ENCODE measurements at places on chromosomes 2 and 18.

GRCh38 chr2:85605406-85606115 is 3.1 kb upstream of the TMEM150A start:
- no peak for DNase-seq

DNA sequence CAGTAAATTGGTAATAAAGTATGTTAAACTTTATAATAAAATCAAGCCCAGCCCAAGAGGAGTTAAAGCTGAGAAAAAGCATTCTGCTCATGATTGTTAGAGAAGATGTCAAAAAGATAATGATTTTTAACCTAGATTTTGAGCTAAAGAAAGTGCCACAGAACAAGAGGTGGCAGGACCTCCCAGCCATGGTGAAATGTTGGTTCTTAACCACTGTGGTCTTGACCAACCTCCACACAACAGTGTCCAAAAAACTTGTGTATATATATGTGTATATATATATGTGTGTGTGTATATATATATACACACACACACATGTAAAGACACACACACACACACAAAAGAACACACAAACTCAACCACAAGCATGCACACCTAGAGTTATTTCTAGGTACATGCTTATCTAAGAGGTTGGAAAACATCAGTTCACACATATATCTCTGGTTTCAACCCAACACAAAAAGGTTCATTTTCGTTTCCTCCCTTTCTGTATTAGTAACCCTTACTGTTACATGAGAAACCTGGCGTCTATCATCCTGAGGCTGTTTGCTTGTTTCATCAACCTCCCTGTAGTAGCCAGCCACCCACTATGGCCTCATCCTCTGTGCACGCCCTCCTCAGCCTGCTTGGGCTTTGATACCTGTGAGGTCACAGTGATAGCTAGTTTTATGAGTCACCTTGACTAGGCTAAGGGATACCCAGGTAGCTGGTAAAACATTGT is 631.8 kb upstream of the ID2 start:
- DNase-seq = no peak

GRCh38 chr2:122203523-122203922 is 448.1 kb downstream of the TSN start:
- DNase-seq = no peak

DNA sequence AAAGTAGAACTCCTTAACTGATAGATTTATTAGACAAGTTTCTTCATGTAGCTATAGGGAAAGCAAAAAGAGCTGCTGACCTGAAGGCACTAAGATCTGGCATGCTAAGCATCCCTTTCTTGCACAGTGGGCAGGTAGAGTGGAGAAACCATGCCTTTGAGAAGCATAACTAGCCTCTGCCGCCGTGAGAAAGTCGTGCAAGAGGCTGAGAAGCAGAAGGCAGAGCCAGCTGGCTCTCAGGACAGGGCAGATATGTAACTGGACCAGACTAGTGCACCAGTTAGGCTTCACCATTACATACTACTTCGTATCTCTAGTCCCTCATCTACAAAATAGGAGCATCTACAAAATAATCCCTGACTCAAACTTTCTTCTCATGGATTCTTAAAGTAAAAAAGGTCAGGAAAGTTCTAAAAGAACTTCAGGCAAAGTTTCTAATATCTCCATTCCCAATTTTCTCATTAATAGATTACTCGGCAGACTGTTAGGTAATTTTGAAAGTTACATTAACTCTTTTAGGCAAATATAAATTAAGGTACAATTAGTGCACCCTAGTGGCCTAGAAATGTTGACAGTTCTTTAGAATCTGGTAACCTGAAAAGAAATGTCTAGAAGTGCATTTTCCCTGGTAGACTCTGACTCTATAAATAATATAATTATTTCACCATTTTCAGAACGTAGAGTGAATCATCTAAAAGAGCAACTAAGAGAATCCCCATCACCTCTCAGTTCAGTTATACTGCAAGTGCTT is 10.3 kb downstream of the ERBB4 start:
- no peak for DNase-seq

GRCh38 chr2:136117391-136117841 is 533 bp downstream of the CXCR4 start:
- peak; percentile 35 for DNase-seq

Measured in T follicular helper cell (primary cell).